ENCODE measurements at places on chromosomes 3 and 15.
A peak's percentile ranks its signal among the peaks of the same experiment; 100 is the strongest.

DNA sequence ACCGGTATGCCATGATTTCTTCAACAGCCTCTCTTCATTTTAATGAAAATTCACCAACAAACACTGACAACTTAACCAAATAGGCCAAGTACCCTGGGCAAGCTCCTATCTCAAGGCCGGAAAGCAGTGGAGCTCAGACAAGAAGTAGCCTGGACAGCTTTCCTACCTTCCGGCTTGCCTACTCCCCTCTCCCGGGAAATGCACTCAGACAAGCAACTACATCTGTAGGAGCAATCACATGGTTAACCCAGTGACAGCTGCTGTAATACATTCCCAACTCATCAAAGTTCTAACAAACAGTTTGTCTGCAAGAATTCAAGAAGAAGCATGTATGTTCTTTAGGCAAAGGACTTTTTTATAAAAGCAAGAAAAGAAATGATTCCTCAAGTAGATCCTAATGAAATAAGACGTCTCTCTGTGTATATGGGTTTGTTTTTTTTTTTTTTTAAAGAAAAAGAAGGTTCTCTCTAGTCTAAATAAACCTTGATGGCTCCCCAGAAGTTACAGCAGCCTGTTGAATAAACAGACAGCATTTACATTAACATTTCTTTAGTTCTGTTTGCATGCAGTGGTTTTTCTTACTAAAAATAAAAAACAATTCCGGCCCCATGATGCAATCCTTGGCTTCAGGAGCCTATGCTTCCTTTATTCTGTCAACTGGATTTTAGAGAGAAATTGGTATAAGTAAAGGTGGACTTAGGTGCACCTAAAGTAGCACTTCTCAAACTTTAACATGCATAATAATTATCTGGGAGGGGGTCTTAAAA, 278.7 kb downstream of the NEK10 start:
- no peak for DNase-seq

GRCh38 chr3:23659274-23659673, 146.5 kb upstream of the UBE2E1 start:
- DNase-seq = peak; percentile 29

DNA sequence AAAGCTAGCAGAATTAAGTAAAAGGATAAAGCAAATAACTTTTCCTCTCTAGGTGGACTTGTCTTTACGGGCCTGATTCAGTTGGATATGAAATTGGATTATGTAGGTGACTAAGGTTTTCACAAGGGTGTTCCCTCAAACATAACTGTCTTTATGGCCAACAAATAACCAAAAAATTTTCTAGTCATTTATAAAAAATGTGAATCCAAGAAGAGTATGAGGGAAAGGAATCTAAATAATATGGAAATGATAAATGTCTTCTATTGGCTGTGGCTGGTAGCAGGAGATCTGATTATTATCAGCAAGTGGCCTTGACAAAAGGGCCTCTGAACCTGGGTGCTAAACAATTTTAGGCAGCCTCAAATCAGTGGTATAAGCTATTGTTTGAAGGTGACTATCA, 594.0 kb upstream of the UBE2E2 start:
- no peak for DNase-seq

GRCh38 chr15:61410662-61411061, 181.6 kb upstream of the RORA start:
- no peak for DNase-seq

DNA sequence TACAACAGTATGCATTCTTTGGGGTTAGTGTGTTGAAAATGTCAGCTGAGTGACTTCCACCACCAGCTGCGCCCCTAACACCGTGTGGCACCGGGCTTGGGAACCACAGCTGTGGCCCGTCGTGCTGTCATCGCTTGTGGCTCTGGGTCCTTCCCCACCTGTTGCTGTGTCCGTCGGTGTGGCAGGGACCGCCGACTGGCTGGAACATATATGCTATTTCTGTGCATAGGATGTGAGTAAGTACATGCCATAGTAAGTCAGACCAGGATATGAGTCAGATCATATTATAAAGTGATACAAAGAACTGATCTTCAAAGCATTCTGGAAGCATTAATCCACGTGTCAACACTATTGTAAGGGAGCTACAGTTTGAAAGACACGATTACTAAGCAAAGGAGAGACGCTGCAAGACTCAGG, 31.9 kb downstream of the EHD4 start:
- no peak for DNase-seq

DNA sequence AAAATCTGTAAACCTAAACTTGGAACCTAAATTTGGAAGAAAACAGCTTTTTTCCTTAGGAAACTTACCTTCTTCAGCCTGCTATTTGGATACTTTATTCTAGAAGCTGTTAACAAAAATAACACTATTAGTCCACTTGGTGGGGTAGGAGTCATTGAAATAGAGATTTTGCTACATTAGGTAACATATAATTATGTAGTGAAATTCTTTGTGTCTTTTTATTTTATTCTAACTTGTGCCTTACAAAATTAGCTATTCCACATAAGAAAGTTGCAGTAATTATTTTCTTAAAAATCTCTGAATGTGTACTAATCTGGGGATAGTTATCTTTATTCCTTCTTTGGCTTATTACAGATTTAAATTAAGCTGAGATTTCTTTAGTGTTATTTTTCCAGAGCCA, 360.4 kb upstream of the ROBO2 start:
- no peak for DNase-seq

DNA sequence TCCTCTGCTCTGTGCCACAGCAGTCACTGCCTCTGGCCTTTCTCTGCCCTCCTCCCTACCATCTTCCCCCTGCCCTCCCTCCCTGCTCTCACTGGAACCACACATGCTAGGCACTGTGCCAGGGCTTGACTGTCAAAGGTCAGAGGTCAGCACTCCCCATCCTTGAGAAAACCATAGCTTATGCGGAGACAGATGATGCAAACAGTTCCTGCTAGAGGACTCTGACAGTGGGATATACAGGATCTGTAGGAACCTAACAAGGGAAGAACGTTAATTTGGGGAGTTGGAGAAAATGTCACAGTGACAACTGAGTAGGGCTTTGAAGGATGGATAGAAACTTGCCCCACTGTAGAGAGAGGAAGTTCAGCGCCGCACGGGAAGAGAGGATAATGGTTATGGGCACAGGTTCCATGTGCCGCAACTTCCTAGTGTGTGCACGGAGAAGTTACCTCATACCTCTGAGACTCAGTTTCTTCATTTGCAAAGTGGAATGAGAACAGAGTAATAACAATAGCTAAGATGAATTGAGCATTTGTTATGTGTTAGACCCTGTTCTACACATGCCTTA, 29.3 kb upstream of the XYLB start:
- DNase-seq = no peak

DNA sequence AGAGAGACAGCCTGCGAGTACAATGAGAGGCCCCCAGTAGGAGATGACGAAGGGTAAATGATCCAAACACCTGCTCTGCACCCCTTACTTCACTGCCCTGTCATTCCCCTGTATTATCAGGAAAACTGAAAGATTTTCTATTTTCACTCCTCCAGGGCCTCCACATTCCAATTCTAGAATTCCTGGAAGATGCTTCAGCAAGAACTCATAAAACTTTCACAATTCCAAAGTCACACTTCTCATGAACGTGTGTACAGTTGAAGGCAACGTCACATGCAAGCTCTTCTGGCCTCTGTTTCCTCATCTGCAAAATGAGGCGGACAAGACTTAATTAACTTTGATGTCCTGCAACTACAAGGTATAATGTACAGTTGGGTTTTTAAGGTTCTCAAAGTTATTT, 62.8 kb upstream of the SPATA12 start:
- DNase-seq = no peak

GRCh38 chr15:33678602-33679001, 289.7 kb upstream of the CHRM5 start:
- DNase-seq = peak; percentile 94

DNA sequence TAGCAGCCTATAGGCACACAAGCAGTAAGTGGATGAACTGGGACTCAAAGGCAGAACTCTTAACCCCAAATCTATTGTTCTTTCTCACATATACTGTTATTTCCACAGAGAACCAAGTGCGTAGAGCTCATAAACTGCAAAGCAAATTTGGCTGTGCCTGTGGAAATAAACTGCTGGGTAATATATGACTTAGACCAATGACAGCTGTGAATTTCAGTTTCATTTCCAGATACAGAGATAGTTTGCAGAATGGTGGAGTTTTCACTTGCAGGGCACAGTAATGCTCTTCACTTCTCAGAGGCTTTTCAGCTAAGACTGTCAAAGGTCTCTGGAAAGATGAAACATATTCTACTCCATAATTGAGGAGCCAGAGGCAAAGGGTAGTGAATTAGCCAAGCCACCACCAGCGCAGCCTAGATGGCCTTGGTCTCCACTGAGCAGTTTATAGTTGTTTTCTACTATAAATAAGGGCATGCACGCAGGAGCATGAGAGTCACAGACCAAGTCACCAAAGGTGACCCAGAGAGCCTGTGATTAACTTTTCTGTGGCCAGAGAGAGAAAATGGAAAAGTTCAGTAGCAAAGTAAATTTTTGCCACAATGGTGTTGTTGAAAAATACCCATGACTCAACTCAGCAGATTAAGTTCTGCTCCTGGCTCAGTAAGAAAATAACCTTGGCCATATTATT, 180.7 kb upstream of the GRM7 start:
- DNase-seq = no peak

DNA sequence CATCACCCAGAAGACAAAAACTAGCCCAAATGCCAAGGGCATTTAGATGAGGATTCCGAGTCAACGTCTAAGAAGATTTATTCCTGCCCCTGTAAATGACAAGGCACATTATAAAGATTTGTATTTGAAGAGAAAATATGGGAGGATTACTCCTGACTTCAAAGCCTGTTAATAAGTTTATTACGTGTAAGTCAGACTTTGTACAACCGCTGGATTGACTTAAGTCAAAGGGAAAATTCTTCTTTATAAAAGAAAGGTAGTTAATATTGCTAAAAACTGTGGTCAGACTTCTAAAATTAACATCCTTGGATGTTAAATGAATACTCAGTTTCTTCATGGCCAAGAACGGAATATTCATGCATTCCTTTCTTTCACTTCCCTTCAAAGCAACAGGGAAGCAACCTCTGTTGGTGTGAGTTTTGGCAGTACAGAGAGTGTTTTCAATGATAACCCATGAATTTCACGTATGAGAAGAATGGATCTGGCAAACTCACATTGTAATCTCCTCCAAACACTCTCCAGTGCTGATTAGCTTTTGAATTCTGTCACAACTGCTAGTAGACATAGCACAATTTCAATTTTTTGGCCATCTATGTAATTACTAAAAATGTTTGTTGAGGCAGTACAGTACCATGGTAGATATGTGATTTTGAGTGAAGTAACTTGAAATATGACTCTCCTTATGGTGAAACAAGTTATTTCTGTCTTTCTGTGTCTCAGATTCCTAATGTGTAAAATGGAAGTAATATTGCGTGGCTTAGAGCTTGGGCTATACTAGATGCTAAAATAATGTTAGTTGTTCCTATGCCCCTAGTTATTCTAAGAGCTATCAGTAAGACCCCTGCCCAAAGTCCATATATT, 62.0 kb downstream of the PLD1 start:
- peak; percentile 49 for DNase-seq

- no peak for DNase-seq
Observed at GRCh38 chr3:20527368-20527767, 341.4 kb upstream of the SGO1 start.

Measured in hematopoietic multipotent progenitor cell treated with erythropoietin and hydrocortisone succinate and interleukin-3 and kit ligand, for 6 days (in vitro differentiated cells).